Left cardiac atrium (tissue), 4 donors: ENCODE measurements at places on chromosomes 11 and 22.

DNA sequence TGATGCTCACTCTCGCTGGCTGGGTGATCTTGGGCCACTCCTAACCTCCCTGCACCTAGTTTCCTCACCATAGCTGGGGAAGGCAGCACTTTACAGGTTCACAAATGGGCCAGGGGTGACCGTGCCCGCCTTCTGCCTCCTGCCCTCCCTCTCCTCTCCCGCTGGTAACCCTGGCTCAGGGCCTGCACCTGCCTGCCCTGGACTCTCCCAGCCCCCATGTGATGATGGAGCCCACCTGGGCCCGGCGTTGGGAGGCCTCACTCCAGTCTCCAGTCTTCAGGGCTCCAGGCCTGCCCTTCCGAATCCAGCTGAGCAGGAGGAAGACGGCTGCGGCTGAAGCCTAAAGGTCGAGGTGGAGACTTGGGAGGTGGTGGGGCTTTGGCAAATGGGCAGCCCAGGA is 152.9 kb downstream of the CACNA1I start:
- DNase-seq = no peak

DNA sequence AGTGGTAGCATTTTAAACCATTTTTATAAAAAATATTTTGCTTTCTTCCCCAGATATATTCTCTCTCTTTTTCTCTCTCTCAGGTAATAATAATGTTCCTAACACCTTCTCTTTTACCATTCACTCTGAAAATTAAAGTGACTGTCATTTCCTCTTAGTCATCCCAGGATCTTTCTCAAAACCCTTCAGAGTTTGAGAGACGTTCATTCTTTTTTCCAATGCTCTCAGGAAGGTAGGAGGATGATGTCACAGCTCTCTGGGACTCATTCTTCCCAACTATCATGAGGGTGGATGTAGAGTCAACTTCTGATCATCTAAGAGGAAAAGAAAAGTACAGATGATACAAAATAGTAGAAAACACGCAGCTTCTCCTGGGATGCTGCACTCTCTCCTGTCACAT is 60.2 kb upstream of the CRTAM start:
- no peak for DNase-seq

GRCh38 chr11:115198321-115198741 is 305.9 kb downstream of the CADM1 start:
- no peak for DNase-seq

- DNase-seq = no peak
These were observed 242.5 kb downstream of the OR4C45 start for GRCh38 chr11:50275133-50275532.

GRCh38 chr11:29538339-29539036 is 478.3 kb downstream of the KCNA4 start:
- no peak for DNase-seq

- DNase-seq = peak; percentile 51
These were observed 88.5 kb downstream of the MYEOV start for GRCh38 chr11:69382131-69383128.

DNA sequence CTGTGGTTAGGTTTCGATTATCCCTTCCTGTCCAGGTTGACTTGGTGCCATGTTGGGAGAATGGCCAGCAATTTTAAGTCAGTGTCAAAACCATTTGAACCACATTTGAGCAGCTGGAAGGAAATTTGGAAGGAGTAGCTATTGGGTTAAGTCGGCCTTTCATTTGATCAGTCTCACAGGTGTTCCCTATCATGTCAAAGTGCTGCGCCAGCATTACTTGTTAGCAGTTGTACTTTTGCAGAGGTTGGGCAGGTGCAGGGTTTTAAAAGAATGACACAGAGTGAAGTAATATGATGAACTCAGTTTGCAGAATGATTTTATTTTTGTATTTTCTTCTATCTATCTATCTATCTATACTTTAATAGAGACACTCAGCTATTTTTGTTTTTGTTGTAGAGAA is 6.4 kb upstream of the TYMP start:
- no peak for DNase-seq

DNA sequence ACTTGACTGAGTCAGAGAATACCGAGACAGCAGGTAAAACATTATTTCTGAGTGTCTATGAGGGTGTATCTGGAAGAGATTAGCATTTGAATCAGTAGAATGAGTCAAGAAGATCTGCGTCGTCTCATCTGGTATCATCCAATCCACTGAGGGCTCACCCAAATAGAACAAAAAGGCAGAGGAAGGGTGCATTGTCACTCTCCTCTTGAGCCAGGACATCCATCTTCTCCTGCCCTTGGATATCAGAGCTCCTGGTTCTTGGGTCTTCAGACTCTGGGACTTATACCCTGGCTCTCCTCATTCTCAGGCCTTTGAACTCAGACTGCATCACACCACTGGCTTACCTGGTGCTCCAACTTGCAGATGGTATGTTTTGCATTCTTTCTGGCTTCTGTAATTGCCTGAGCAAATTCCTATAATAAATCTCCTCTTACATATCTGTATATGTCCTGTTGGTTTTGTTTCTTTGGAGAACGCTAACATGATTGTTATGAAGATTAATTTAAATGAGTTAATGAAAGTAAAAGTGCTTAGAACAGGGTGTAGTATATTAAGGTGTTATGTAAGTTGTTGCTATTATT is 49.3 kb downstream of the ME3 start:
- DNase-seq = no peak

DNA sequence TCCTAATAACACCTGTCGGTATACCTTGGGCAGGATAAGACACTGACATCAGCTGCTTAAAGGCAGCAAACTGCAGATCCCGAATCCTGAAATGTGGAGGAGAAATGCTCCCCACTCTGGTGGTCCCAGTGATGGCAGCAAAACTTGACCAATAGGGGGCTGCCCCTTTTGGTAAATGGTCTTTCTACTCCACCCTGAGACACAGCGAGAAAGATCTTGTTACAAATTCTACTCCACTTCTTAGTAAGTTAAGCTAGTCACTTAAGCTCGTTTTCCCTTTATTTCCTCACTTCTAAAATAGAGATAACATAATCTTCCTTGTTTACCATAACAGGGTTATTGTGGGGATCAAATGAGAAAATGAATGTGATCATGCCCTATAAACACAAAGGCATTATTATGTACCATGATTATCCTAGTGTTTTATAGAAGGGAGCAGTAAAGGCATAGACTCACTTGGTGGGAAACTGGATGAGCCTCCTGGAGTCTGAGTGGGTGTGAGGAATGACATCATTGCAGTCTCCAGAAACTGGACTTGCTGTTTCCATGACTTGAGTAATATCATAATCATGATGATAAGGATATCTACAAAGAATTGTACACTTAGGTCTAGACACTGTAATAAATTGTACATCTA is 50.9 kb downstream of the ENDOD1 start:
- no peak for DNase-seq

DNA sequence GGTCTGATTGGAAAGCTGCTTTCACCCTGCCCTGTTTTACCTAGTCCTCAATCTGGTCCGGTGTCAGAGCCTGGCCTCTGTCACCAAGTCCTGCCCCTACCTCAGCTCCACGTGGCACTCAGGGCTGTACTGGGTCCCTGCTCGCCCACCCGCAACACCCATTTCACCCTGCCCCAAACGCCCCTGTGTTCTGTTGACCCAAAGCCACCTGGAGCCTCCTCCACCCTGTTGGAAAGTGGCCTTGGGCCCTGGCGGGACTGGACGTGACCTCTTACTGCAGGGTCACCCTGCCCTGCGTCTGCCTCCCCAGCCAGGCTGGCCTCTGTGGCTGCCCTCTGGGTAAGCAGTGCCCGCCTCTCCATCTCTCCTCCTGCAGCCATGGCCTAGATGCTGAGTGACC is 21.5 kb upstream of the BRSK2 start:
- DNase-seq = no peak

GRCh38 chr11:123330071-123330470 is 100.0 kb upstream of the GRAMD1B start:
- DNase-seq = no peak

- DNase-seq = no peak
These were observed 143.7 kb upstream of the SORL1-AS1 start for GRCh38 chr11:121596195-121597155.

GRCh38 chr11:18203723-18204122 is 31.1 kb downstream of the MRGPRX4 start:
- no peak for DNase-seq

GRCh38 chr11:2529173-2529572 is 84.4 kb downstream of the KCNQ1 start:
- DNase-seq = peak; percentile 3

- no peak for DNase-seq
These were observed 39.8 kb upstream of the TEF start for GRCh38 chr22:41341990-41342389.

- no peak for DNase-seq
These were observed 3.4 kb downstream of the YPEL4 start for GRCh38 chr11:57646194-57646798.

- no peak for DNase-seq
These were observed 45.3 kb downstream of the CCDC34 start for GRCh38 chr11:27317751-27318150.

GRCh38 chr11:65884716-65885092 is 3.6 kb downstream of the FIBP start:
- peak; percentile 79 for DNase-seq

GRCh38 chr22:25403811-25404471 is 160.5 kb upstream of the GRK3 start:
- DNase-seq = no peak

DNA sequence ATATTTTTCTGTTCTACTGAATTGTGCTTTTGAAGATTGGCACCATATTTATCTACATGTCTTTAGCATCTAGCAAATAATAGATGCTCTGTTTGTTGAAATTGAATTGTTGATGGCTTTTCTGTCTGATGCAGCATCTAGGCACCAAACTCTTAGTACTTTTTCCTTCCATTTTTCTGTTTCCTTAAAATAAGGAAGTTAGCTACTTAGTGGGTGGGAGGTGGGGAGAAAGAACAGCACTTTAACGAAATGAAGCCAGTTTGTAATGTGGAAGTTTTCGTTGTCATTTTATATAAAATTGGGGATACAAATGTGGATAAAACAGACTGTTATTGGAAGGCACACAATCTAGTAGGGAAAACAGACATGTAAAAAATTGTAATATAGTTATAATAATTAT is 76.6 kb downstream of the HIPK3 start:
- no peak for DNase-seq

GRCh38 chr11:44094260-44094868 is 1.1 kb upstream of the EXT2 start:
- DNase-seq = peak; percentile 83

DNA sequence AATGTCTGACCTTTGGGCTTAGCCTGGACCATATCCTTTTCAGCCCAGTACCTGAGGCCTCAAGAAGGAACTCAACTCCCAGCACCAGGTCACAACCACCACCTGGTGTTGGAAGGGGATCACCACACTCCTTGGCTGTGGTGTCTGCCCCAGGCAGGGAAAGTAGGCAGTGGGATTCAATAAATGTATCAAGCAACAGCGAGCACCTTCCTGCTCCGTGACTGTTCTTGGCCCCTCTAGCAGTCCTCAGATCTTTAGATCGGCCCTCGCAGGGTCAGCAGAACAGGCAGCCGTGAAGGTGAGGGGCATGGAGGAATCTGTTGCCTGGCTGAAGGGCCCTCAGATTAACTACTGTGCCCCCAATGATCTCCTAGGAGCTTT is 15.9 kb downstream of the ARFGAP2 start:
- DNase-seq = no peak

DNA sequence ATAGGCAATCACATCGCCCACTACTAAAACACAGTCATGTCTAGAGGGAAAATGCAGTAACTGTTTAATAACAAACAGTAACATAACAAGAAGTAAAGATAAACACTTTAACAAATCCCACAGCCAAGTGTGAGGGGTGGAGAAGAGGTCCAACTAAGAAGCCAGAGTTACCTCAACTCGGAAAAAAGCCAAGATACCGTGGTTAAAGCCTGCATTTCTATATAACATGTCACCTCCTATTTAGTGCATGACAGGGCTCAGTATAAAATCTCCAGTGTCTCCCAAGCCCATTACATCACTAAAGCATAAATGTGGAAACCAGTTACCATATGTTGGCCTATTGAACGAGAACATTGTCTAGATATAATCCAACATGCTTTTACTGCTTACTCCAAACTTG is 281.7 kb downstream of the LRRC4C start:
- DNase-seq = no peak

- DNase-seq = no peak
These were observed 977 bp upstream of the SORL1-AS1 start for GRCh38 chr11:121453589-121454299.

DNA sequence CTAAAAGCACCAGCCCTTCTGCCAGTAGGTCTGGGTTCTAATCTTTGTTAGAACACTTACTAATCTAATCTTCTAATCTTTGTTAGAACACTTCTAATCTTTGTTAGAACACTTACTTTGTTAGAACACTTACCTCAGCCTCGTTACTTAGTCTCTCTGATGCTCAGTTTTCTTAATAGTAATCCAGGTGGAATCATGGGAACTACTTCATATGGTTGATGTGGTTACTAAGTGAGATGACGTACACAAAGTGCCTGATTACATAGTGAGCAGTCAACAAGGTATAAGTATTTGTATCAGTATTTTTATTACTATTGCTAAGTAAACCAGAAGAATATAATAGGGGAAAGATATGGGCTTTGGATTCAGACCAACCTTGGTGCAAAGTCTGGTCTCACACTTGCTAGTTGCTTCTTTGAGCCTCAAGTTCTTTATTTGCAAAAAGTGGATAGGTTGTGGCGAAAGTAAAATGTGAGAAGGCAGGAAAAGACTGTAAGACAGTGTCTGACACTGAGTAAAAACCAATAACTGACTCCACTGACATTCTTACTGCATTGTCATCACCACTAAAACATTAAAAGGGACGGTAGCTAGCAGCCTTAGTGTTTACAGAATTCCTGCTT is 83.7 kb downstream of the TRAF6 start:
- no peak for DNase-seq

DNA sequence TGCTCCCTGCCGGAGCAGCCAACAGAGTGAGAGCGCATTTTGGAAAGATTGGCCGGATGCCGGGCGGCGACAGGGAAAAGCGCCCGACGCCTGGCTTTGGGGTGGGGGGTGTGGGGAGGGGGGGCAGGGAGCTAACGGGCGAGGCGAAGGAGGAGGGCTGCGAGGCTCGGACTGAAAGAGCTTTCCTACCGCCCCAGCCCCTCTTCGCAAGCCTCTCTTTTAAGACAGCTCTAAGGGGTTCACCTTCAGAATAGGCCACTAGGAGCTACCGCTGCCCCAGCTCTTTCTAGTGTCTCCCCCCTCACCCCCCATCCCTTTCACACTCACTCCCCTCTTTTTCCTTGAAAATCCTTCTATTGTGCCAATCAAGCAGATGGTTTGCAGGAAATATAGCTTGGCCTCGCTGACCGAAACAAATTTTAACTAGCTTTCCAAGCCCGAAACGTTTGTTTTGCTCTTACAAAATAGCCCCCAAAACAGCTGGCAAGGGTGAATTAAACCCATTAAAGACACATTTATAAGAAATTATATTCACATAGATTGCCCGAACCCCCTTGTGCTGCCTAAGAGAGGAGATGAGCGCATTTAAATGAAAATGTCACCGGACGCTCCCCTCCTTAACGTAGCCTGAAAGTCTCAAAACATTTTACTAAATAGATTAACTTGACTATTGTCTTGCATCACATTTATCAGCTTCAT is 3.7 kb upstream of the DBX1 start:
- DNase-seq = no peak

GRCh38 chr22:32396746-32397145 is 15.3 kb downstream of the RTCB start:
- no peak for DNase-seq
